ENCODE measurements at places on chromosomes 11 and 22.

- DNase-seq: no peak
Measured at GRCh38 chr11:83310718-83311117, 24.6 kb upstream of the CCDC90B start.

DNA sequence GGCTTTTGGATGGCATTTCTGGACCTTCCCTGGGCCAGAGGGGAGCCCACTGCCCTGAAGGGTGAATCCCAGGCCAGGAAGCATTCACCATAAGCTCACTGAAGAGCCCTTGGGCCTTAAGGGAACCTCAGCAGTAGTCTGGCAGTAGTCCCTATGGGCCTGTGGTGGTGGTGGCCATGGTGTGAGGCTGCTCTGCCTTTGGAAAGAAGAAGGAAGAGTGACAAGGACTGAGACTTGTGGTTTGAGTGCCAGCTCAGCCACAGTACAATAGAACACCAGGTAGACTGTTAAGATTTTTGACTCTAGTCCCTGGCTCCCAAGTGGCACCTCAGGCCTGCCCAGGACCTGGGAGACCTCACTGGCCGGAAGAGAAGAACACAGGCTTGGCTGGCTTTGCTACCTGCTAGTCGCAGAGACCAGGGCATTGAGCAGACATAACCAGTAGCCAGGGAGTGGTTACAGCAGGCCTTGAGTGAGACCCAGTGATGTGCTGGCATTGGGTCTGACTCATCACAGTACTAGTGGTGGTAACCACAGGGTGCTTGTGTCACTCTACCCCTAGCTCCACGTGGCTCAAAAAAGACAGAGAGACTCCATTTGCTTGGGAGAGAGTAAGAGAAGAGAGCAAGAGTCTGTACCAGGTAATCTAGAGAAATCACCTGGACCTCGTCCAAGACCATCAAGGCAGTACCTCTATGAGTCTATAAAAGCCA, 259.8 kb upstream of the BLID start:
- DNase-seq: no peak

- DNase-seq: no peak
Measured at GRCh38 chr11:79414644-79415317, 26.0 kb downstream of the TENM4 start.

DNA sequence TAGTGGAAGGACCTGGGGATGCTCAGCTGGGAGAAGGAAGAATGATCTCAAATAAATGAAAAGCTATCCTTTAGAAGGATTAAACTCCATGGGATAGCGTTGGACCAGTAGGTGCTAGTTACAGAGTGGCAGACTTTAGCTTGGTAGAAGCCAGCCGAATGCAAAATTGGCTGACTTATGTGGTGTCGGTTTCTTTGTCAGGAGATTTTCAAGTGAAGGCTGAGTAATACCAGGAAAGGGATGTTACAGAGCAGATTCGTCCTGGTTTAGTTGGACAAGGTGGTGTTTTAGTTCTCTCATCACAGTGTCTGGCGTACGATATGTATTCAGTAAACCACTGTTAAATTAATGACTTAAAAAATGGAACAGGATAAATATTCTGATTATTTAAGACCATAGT, 26.0 kb downstream of the FDX1 start:
- no peak for DNase-seq

DNA sequence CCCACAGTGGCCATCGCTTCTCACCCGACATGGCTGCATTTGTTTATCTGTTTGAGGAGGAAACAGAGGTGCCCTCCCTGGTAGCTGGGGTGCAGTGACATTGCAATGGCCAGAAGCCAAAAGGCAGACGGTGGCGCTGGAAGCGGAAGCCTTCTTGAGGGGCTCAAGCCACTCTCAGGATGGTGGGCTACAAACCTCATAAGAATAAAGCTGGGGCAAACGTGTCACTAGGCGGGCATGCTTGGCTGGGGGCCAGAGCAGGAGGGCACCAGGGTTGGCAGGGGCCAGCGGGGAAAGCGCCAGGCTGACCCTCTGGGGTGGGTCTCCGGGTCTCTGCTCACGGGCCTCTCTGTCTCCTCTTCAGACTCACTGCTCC, 12.6 kb downstream of the TNNT3 start:
- DNase-seq: no peak

GRCh38 chr11:60872124-60872960, 5.0 kb downstream of the ZP1 start:
- DNase-seq: no peak
